ENCODE measurements at places on chromosomes 1 and 21.
A peak's percentile ranks its signal among the peaks of the same experiment; 100 is the strongest.

DNA sequence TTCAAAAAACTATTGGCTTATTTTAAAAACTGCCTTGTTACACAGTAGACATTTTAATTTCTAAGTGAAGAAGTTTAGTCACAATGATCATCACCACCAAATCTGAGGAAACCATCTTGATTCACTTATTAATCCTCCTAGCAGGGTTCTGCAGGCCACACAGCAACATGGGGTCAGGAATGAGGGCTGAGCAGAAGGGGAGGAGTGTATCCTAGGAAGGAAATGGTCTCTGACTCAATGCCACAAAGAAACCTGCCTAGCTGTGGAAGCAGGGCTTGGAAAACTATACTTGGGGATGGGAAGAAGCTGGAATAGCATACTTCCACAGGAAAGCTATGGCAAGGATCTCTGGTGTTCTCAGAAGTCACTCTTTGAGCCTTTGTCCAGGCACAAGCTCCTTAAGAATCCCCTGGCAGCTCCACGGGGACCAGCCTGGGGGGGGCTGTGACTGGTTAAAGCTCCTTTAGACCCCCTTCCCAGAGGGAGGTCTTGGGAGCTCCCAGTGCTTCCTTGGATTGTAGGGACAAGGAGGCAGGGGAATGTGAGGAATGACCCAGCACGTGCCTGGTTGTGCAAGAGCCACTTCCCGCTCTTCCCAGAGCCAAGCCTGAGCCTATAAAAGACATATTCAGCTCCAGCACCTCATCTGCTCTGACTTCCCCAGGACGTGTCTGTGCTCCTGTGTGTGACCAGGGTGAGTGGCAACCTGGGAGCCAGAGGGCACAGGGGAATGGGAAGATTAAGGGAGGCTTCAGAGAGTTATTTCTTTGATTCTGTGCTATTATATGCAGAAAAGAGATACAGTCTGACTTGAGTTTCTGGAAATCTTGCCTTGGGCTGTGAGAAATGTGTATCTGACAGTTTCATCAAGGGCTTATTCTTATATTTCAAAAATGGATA, at the start of gene LCE2A:
LCE2A (plus strand) TSS at position 645 of the 900 bp plus-strand sequence. CDS start 557 bp downstream, outside the sequence.
- H3K27ac ChIP-seq = no peak within 1 kb of the TSS
- H3K4me3 ChIP-seq = no peak within 1 kb of the TSS
- H3K27me3 ChIP-seq = no peaks in the 10 kb centered on the region
- no peaks in the 10 kb centered on the region for H3K4me1 ChIP-seq
- no peaks in the 10 kb centered on the region for H3K36me3 ChIP-seq

- H3K4me1 ChIP-seq = peaks cover 17% of the 10 kb centered on the region
- no peak for DNase-seq
- H3K27me3 ChIP-seq = no peaks in the 10 kb centered on the region
- peak overlapping the region; percentile 95 for H3K27ac ChIP-seq
Measured at GRCh38 chr1:42924851-42925760, 33.6 kb downstream of the SLC2A1 start.

- H3K27me3 ChIP-seq = peaks cover 51% of the 10 kb centered on the region
- no peak overlapping the region for H3K27ac ChIP-seq
- no peaks in the 10 kb centered on the region for H3K36me3 ChIP-seq
Measured at GRCh38 chr1:156684227-156684782, 7.1 kb upstream of the NES start.

DNA sequence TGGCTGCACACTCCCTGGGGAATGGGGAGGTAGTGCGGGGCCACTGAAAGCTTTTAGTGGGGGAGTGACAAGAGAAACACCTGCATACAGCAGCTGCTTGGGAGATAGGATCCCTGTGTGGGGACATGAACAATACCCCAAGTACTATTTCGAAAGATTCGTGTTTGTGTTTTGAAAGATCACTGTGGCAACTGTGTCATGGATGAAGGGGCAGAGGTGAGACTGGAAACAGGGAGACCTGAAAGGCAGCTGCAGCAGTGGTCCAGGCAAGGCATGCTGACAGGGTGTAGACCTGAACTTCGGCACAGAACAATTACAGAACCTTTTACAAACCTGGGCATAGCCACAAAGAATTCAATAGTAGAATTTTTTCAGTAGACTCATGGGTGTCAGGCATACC, 32.9 kb downstream of the TENT5C start:
- H3K27me3 ChIP-seq = no peaks in the 10 kb centered on the region
- H3K36me3 ChIP-seq = no peaks in the 10 kb centered on the region
- no peak overlapping the region for H3K27ac ChIP-seq
- DNase-seq = no peak
- no peak overlapping the region for H3K4me3 ChIP-seq

GRCh38 chr1:81670286-81670685, 130.4 kb upstream of the ADGRL2 start:
- no peaks in the 10 kb centered on the region for H3K36me3 ChIP-seq
- no peak overlapping the region for H3K27ac ChIP-seq
- peaks cover 12% of the 10 kb centered on the region for H3K4me1 ChIP-seq
- no peaks in the 10 kb centered on the region for H3K27me3 ChIP-seq
- DNase-seq = peak; percentile 57

DNA sequence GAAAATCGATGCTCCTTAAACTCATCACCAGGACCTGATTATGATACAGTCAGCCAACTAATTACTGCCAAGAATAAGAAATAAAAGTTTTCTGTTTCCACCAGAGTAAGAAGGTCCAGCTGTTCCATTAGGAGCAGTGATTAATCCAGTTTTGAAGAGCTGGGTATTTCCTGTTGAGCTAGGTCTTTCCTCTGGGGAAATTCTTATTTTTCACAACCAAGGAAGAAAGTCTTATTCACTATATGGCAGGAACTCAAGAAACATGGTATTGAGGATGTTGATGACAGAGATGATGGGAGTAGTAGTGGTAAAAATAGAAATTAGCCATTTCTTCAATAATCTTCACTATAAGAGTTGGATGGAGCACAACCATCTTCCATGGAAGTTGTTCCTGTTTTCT, 374.6 kb upstream of the RUNX1 start:
- no peaks in the 10 kb centered on the region for H3K36me3 ChIP-seq
- H3K4me3 ChIP-seq = no peak overlapping the region
- no peak overlapping the region for H3K27ac ChIP-seq

- peaks cover 7% of the 10 kb centered on the region for H3K4me1 ChIP-seq
- H3K4me3 ChIP-seq = no peak overlapping the region
- no peaks in the 10 kb centered on the region for H3K36me3 ChIP-seq
- no peak for DNase-seq
Measured at GRCh38 chr1:217139513-217139912, 416.3 kb upstream of the ESRRG start.

DNA sequence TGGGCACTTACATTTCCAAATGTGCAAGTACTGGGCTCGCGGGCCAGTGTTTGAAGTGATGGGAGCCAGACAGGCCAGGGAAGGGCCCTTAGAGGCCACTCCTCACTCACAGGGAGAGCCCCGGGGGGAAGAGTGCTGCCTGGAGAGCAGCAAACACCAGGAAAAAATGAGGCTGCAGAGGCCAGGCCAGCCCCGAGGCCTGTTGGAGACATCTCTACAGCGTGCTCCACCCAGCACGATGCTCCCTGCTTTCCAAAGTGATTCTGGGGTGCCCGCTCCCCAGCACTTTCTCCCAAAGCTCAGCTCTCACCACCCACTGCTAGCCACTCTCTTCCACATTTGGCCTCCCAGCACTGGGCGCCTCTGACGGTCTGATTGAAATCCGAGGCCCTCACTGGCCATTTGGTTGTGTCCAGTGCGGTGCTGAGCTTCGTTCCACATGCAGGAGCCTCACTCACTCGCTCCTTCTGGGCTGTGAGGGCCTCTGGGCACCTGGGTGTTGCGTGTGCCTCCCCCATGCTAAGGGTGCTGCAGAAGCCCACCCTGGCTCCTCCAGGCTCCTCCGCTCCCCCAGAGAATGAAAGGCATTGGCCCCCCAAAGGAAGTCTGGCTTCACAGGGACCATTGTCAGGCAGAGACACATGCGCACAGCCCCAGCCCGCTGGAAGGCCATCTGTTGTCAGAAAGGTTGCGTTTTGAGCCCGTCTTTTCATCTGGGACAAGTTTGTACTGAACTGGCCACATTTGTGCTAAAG, 385.4 kb upstream of the VAMP3 start:
- H3K27ac ChIP-seq = no peak overlapping the region
- H3K36me3 ChIP-seq = no peaks in the 10 kb centered on the region
- H3K4me1 ChIP-seq = peaks cover 18% of the 10 kb centered on the region
- H3K27me3 ChIP-seq = no peaks in the 10 kb centered on the region

DNA sequence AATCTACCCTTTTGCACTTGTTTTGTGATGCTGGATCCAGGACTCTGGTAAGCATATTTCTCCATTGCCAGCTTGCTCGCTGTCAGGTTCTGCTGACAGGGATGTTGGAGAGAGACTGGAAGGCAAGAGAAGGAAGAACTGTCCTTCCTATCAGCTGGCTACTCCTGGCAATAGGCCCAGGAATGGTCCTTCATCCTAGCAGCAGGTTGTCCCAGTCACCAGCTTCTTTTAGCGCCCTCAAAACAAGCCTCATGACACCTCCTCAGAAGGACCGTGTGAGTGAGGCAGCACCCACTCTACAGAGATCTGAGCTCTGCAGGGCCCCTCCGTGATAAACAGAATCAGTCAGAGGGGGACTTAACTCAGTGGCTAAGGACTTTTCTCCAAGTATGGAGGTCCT, 33.1 kb upstream of the SLAMF9 start:
- peaks cover 6% of the 10 kb centered on the region for H3K4me1 ChIP-seq
- H3K36me3 ChIP-seq = no peaks in the 10 kb centered on the region
- no peak overlapping the region for H3K27ac ChIP-seq
- no peak for DNase-seq
- no peak overlapping the region for H3K4me3 ChIP-seq

GRCh38 chr1:210687582-210688279, 359.0 kb downstream of the HHAT start:
- H3K4me1 ChIP-seq = no peaks in the 10 kb centered on the region
- H3K27me3 ChIP-seq = no peaks in the 10 kb centered on the region
- DNase-seq = no peak
- no peaks in the 10 kb centered on the region for H3K36me3 ChIP-seq

DNA sequence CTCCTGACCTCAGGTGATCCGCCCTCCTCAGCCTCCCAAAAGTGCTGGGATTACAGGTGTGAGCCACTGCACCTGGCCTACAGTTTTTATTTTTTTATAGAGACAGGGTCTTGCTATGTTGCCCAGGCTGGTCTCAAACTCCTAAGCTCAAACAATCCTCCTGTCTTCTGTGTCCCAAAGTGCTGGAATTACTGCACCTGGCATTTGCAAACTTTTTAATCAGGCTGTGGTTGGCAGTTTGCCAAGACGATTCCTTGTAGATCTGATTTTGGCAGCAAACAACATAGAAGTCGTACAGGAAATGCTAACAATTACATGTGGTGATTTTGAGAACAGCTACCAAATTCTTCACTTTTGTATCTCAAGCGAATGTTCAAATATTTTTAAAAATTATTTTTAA, 10.1 kb downstream of the RBP7 start:
- DNase-seq = no peak
- no peaks in the 10 kb centered on the region for H3K4me1 ChIP-seq
- no peak overlapping the region for H3K27ac ChIP-seq
- H3K27me3 ChIP-seq = peaks cover 25% of the 10 kb centered on the region
- no peaks in the 10 kb centered on the region for H3K36me3 ChIP-seq

DNA sequence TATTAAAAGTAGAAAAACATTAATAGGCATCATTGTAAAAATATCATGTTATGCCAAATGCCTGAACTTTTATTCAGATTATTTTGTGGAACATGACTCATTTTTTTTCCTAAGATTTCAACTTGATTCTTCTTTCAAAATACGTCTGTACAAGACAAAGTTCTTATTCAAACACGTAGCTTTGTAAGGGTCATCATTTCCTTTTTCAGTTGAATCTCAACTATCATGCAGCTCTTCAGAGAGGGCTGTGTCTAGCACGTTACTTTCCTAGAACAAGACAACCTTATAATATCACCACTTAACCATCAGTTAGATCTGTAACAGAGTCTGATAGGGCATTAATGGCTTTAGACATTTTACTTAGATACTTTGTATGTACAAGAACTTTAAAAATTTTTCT, 608.9 kb downstream of the AMY1C start:
- H3K36me3 ChIP-seq = no peaks in the 10 kb centered on the region
- no peak for DNase-seq
- H3K27ac ChIP-seq = no peak overlapping the region
- H3K4me1 ChIP-seq = no peaks in the 10 kb centered on the region
- no peak overlapping the region for H3K4me3 ChIP-seq

DNA sequence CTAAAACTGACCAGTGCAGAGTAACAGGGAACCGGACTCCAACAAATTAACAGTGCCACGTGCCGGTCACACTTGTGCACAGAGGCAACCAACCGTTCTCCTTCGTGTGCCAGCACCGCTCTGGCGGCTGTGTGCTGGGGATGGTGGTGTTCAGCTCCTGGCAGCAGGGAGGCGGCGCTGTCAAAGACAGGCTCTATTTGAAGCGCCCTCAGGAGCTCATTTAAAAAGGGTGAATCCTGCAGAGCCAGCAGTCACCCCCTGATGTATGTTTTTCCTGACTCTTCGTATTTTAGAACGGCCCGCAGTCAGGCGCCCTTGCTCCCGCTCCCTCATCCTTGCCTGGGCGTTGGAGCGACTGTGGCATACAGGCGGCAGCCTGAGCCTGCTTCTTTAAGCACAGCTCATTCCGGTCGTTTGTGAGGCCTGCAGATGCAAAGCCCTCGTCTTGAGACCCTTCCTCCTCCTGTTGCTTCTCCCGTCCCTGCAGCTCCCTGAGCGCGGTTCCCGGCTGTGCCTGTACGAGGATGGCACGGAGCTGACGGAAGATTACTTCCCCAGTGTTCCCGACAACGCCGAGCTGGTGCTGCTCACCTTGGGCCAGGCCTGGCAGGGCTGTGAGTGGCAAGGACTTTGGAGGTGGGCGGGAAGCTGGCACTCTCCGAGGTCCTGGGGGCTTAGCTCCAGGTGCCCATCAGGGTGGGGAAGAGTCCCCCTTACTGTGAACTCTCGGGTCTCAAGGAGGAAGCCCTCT, 1.1 kb downstream of the DFFB start:
- peak; percentile 51 for DNase-seq
- no peak overlapping the region for H3K27ac ChIP-seq
- no peaks in the 10 kb centered on the region for H3K36me3 ChIP-seq
- peaks cover 24% of the 10 kb centered on the region for H3K4me1 ChIP-seq
- no peaks in the 10 kb centered on the region for H3K27me3 ChIP-seq

DNA sequence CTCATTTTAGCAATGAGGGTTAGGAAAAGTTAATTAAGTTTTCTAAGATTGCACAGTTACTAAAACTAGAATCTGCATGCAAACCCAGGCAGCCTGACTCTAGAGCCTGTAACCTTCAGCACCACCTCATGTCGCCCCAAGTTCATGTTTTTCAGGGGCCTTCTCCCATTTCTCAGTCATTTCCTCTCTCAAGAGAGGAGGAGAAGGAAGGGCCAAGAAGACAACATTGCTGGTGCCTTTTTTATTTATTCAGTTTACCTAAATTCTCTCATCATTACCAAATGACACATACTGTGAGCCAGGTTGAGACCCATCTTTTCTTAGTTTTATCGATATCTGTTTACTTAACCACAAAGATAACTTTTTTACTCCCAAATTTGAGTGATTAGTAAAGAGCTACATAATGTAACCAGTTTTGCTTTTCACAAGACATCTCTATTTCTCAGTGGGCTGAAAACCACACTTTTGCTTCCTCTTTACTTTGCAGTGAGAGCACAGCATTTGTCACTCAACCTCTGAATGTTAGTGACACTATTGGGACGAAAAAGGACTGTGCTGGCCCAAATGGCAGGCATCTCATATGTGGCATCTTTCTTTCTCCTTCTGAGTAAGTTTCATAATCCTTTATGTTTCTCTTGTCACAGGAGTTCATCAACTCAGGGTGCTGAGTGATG, at the start of gene CD101:
CD101 (plus strand) TSS at position 507 of the 674 bp plus-strand sequence; CDS start at position 565, 58 bp downstream.
- no peaks in the 10 kb centered on the region for H3K4me1 ChIP-seq
- H3K4me3 ChIP-seq = peak within 1 kb of the TSS; percentile 22
- DNase-seq = no peak
- peak within 1 kb of the TSS; percentile 32 for H3K27ac ChIP-seq

- no peak overlapping the region for H3K27ac ChIP-seq
- no peak for DNase-seq
- peaks cover 55% of the 10 kb centered on the region for H3K4me1 ChIP-seq
- no peaks in the 10 kb centered on the region for H3K27me3 ChIP-seq
Measured at GRCh38 chr1:205259324-205259832, 31.6 kb downstream of the TMCC2 start.

Measured in lower lobe of right lung (tissue), 2 donors.